ENCODE measurements at places on chromosomes 1 and 21.
A peak's percentile ranks its signal among the peaks of the same experiment; 100 is the strongest.

DNA sequence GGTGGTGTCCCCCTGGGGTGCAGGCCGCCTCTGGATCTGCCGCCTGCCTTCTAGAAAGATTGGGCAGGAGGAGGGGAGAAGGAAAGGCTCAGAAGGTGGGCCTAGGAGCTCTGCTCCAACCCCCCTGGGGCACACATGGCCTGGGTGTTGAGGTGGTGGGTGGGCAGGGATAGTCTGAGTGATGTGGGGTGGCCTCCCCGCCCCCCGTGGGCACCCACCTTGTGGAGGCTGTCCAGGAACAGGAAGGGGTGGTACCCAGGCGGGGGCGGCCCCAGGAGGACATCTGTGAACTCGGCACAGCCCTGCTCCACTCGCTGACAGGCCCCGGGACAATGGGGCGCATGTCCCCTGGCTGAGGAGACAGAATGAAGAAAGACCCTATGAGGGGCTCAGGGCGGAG is 54.9 kb downstream of the MORN1 start:
- no peak for DNase-seq

GRCh38 chr1:61436016-61436415 is 288.9 kb downstream of the TM2D1 start:
- DNase-seq: no peak

DNA sequence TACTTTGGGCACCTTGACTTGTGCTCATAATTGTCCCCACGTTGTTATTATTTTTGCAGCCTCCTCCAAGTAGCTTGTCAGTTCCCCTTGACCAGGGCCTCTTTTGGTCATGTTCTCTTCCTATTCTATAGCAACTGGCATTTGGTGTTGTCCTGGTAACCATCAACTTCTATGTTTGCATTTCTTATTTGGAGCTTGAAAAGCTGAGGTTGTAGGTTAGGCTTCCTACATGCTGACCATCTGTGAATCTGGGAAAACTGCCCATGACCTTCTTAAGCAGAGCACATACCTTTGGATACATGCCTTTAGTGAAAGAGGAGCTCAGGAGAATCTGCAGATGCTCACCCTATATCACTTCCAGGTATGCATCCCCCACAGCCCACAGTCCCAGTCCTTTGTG is 160.8 kb downstream of the HHAT start:
- DNase-seq: peak; percentile 20

GRCh38 chr1:79469139-79469538 is 462.6 kb upstream of the ADGRL4 start:
- no peak for DNase-seq

DNA sequence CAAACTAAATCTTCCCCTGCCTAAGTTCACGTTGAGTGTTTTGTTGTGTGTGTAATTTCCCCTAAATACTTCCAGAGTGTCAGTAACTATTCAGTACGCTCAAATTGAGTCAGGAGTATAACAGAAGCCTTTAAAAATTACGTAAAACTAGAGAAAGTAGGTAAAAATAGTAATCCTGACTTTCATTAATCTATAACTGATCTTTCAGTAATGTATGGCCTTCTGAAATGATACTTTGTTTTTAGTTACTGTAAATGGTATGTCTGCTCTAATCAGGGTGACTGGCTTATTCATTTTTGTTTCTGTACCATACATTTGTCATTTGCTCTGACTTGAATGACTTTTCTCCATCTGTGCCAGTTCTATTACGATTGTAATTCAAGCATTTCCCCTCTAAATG is 29.4 kb downstream of the MIER1 start:
- DNase-seq: no peak

GRCh38 chr1:154419620-154420571 is 14.8 kb downstream of the IL6R start:
- peak; percentile 40 for DNase-seq

DNA sequence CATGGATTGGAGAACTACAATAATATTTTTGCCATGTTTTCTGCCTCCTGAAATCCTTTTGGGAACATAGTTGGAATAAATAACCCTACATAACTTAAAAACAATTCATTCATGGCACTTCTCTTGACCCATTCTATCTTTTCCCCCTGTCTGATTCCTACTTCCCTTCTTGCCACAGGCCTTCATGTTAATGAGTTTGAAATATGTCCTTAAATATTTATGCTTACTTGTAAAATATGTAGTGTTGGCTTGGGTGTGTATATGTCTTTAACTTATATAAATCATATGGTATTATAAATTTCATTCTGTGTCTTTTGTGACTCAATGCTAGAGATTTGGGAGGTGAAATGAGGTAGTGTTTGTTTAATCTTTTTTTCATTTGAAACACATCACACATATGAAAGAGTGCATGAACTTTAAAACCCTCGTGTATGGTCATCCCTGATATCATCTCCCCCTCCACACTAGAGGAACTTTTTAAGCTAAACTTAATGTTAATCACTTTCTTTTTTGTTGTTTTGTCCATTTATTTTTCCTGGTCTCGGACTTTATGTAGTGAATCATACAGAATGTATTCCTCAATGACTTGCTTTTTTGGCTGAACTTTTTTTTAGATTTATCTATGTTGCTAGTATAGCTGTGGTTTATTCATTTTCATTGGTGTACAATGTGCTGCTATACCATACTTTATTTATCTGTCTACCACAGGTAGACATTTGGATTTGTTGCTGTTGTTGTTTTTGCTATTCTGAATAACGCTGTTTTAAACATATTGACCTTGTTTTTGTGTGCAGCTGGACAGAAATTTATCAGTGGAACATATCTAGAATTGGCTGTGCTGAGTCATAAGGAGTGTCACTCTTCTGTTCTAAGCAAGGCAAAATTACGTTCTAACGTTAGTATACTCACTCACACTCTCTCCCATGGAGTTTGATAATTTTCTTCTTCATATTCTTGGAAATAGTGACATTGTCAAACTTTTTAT is 441.6 kb downstream of the PLPP3 start:
- no peak for DNase-seq

GRCh38 chr1:210853276-210853675 is 280.7 kb downstream of the KCNH1 start:
- DNase-seq: no peak

- DNase-seq: no peak
Measured at GRCh38 chr1:203206129-203206687, 19.7 kb upstream of the CHI3L1 start.

GRCh38 chr1:17258116-17258757 is 9.3 kb downstream of the PADI3 start:
- DNase-seq: peak; percentile 55

DNA sequence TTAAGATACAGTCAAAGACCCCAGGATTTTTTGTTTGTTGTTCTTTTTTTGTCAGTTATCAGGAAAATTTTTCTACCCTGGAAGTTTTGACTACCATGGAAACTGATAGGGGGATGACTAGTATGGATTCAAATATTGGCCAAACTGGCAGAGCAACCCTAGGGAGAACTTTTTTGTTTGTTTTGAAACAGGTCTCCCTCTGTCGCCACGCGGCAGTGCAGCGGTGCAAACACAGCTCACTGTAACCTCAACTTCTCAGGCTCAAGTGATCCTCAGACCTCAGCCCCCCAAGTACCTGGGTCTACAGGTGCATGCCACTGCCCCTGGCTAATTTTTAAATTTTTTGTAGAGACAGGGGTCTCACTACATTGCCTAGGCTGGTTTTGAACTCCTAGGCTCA is 46.6 kb downstream of the TOR3A start:
- DNase-seq: no peak

DNA sequence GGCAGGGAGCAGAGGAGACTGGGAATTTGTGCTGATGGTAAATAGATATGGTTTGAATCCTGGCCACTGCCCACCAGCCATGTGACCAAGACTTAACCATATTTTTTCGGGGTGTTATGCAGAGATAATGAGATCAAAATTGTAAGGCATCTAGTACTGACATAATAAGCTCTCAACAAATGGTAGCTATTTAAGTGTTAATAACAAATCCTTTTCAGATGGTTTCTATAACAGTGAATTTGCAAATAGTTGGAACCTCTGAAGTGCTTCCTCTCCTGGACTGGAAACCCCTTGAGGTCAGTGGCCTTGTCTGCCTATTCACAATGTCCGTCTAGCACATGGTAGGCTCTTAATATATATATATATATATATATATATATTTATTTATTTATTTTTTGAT is 64.7 kb downstream of the MDM4 start:
- no peak for DNase-seq

DNA sequence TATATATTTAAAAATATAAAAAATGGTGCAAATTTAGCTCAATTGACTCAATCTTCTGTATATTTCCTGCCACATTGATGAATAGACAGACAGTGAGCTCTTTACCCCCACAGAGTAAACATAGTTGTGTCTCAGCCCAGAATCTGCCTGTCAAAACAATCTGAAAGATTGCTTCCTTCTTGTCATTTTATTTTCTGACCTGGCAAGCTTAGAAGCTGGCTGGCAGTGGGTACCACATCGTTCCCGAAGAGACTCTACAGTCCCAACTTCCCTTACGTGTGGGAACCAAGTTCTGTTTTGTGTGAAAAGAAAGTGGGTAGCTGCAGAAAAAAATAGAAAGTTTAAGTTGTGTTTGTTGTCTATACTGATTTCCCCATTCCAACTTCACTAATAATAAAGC is 629.3 kb upstream of the NEGR1 start:
- no peak for DNase-seq

DNA sequence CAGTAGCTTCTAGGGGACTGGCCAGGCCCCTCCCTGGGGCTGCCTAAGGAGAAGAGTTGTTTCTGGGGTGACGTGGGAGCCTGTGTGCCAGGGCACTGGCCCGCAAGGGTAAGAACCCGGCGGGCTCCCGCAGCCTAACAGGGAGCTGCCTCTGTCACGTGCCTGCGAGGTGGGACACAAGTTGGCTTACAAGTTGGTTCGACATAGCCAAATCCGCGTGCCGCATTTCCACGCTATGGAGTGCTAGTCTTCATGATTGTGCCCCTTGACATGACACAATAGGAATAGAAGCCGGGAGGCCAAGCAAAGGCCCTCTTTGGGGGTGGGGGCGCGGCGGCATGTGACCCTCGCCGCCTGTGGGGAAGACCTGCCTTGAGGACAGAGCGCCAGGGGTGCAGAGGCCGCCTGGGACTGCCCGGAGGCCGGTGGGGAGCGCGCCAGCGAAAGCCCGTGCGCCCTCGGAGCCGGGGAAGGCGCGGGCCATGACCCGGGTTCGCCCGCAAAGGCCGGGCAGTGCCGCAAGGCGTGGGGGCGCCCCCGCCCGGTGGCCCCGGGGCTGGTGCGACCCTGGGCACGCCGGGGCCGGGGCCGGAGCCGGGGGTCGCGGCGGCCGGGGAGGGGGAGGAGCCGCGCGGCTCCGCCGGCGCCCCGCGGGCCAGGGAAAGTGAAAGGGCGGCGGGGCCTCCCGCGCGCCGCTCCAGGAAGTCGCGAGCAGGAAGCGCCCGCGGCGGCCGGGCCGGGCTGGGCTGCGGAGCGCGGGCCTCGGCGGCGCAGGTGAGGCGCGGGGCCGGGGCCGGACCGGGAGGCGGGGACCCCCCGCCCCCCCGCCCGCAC is at the start of gene SLC37A1:
Gene SLC37A1, plus strand, starts transcription at position 702 of the 834 bp plus-strand sequence. CDS start 4,603 bp downstream, outside the sequence.
- DNase-seq: no peak

GRCh38 chr1:177126267-177126666 is 38.2 kb downstream of the ASTN1 start:
- no peak for DNase-seq

- no peak for DNase-seq
Measured at GRCh38 chr21:45637883-45638282, 5.6 kb upstream of the PCBP3 start.

DNA sequence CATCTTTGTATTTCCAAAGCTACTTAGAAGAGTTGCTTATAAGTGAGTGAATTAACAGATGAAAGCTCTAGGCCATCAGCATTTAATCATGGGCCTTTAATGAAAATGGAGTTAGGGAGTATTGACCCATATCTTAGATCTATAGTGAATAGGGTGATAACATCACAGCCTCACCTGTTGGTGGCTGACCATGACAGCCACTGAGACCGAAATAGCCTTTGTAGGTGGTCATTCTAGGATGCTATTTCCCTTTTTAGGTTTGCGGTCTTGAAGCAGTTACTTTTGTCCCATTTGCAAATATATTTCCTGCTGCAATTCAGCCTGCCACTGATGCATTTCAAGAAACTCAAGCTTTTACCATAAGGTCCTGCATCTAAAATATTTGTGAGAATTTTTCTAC is 410.1 kb upstream of the LYPLAL1 start:
- DNase-seq: no peak

DNA sequence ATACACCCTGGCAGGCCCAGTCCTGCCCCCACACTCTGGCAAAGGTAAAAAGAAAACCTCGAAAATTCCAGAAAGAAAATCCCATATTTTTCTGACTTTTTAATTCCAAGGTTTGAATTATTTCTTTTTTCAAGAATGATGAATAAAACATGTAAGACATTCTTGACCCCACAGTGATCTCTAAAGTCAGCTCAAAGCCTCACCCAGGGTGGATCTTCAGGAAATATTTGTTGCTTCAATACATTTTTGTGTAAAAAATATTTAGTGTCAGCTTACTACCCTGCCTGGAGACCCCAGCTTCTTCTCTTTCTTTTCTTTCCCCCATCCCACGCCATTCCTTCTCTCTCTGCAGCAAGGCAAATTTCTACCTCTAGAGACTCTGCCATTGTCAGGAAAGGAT is 7.0 kb upstream of the NT5C1A start:
- no peak for DNase-seq

- no peak for DNase-seq
Measured at GRCh38 chr1:226708967-226709396, 30.1 kb downstream of the ITPKB start.

DNA sequence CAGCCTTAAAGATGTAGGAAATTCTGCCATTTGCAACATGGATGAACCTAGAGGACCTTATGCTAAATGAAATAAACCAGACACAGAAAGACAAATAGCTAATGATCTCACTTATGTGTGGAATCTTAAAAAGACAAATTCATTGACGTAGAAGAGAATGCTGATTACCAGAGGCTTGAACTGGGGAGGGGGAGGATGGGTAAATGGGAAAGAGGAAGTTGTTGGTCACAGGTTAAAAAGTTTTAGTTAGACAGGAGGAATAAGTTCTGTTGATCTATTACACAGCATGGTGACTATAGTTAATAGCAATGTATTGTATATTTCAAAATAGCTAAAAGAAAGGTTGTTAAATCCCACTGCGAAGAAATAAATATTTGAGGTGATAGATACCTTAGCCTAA is 62.8 kb downstream of the PKN2 start:
- DNase-seq: no peak

DNA sequence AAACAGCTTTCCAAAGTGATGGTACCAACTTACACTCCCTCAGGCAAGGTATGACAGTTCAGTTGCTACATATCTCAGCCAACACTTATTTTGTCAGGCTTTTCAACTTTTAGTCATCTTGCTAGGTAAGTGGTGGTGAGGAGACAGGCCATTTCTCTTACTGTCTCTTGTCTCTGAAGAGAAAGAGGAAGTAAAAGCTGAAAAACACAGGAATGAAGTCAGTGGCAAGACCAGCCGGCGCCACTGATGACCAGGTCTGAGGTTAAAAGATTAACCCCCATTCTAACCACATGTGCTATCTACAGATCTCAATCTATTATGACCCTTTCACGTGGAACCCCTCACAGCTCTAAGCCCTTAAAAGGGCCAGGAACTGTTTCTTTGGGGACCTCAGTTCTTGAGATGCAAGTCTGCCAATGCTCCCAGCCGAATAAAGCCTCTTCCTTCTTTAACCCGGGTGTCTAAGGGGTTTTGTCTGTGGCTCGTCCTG is 4.2 kb downstream of the ADCY10 start:
- DNase-seq: no peak

GRCh38 chr1:104593413-104594187 is 843.9 kb downstream of the AMY1C start:
- DNase-seq: no peak

- DNase-seq: peak; percentile 6
Measured at GRCh38 chr1:120178799-120179756, 2.8 kb upstream of the SEC22B start.

- no peak for DNase-seq
Measured at GRCh38 chr1:186923486-186923885, 94.7 kb downstream of the PLA2G4A start.

- peak; percentile 59 for DNase-seq
Measured at GRCh38 chr1:179809506-179810366, 66.6 kb downstream of the FAM163A start.
